HL-60 (cell line): ENCODE measurements at places on chromosomes 1 and 21.
A peak's percentile ranks its signal among the peaks of the same experiment; 100 is the strongest.

GRCh38 chr1:7325254-7325653, 445.8 kb upstream of the VAMP3 start:
- no peak for DNase-seq

- no peak for DNase-seq
These were observed 32.7 kb downstream of the FCER1A start for GRCh38 chr1:159334797-159335196.

- DNase-seq = peak; percentile 88
These were observed 23.8 kb downstream of the PTTG1IP start for GRCh38 chr21:44849616-44850130.

DNA sequence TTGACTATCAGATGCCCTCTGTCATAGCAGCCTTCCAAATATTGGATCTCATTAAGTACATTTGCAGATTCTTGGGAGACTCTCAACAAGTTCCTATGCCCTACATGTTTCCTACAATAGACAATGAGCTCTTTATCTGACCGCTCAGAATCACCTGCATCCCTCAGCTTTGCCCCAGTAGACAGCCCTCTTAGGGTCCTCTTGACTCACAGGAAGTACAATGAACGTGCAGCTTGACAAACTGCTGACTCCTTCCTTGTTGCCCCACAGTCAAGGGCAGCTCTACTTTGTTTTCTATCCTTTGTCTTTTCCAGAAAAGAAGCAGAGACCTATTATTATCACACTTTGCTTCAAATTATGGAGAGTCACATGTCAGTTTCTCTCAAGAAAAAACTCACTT, 27.6 kb downstream of the SLC44A5 start:
- no peak for DNase-seq

DNA sequence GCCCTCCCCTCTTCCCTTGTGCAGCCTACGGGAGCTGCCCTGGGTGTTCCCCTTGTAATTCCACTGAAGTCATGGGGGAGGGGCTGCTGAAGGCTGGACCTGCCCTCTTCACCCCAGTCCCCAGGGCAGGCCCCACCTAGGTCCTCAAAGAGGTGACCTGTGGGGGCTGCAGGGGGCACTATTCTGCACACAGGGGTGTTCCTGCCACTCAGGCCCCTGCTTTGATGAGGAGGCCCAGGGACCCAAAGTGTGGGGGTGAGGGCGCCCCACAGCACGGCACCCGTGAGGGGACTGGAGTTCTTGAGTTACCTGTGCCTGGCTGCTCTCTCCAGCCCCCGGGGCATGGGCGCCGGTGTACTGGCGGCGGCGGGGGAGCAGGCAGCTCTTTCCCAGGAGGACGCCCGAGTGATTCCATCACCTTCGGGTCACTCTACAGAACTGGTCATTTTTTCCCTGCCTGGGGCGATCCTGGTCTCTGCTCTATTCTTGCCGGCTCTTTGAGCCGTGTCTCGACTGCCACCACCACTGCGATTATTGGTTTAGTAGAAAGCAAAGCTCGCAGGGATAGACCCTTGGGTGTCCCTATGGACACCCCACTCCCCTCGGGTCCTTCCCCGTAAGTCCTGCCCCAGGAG, 6.9 kb upstream of the PRDM16 start:
- DNase-seq = no peak

GRCh38 chr1:106027871-106028270, 1028.6 kb upstream of the PRMT6 start:
- DNase-seq = no peak
